ENCODE measurements at places on chromosomes 3 and 15. TPM values are rescaled to one million over a fixed set of nuclear protein-coding genes. Genes with fewer than 3 reads are reported as not detected.

Gene GOLGA8S
- total RNA-seq, result 1.4 TPM

Gene ZMYND10
- total RNA-seq, result 0.68 TPM

Gene DNAH12
- total RNA-seq, result 0.18 TPM

Gene P2RY13
- 2.7 TPM for total RNA-seq

Gene LRRC34
- 1.0 TPM for total RNA-seq

Gene SLC22A14
- total RNA-seq, result 0.49 TPM

Gene PPP2R3A
- 15.6 TPM for total RNA-seq

Gene ACSBG1
- not detected for total RNA-seq

Gene ATP10A
- 55.0 TPM for total RNA-seq

Gene LYZL4
- not detected for total RNA-seq

Gene ACTC1
- total RNA-seq, result 107 TPM

Gene SAXO2
- 1.9 TPM for total RNA-seq

Gene TMCO5A
- not detected for total RNA-seq

Gene ARL6
- 5.9 TPM for total RNA-seq

Gene ACAD9
- total RNA-seq, result 30.7 TPM

Gene PTPRG
- total RNA-seq, result 150 TPM

Gene SLC28A2
- not detected for total RNA-seq

Gene ZNF619
- total RNA-seq, result 7.1 TPM

Gene CTXN2
- total RNA-seq, result not detected

Gene ROPN1
- total RNA-seq, result not detected

Gene ANKRD63
- total RNA-seq, result not detected

Gene CPLX3
- total RNA-seq, result not detected

Gene PIGB
- total RNA-seq, result 18.3 TPM

Gene BNC1
- total RNA-seq, result 0.21 TPM

Gene CALML4
- total RNA-seq, result 4.0 TPM

Gene CFAP161
- total RNA-seq, result 0.84 TPM

Gene SYNPR
- total RNA-seq, result not detected

Gene GHSR
- not detected for total RNA-seq

Gene RYR3
- total RNA-seq, result 15.6 TPM

Gene MOBP
- 0.23 TPM for total RNA-seq

Gene ANKRD34C
- 0.30 TPM for total RNA-seq

Gene CPNE9
- not detected for total RNA-seq

Gene ACKR4
- total RNA-seq, result 18.3 TPM

Gene GRAMD2A
- 1.5 TPM for total RNA-seq

Gene RETNLB
- total RNA-seq, result not detected

Gene GABRB3
- total RNA-seq, result 1.0 TPM

Gene COLQ
- 10.7 TPM for total RNA-seq

Gene DUSP7
- 54.1 TPM for total RNA-seq

Gene ITIH4
- total RNA-seq, result 55.4 TPM

Gene MRPL47
- 19.7 TPM for total RNA-seq

Gene SLC28A1
- total RNA-seq, result 2.0 TPM

Gene GASK1A
- 33.7 TPM for total RNA-seq

Gene ARID3B
- 11.7 TPM for total RNA-seq

Gene XCR1
- total RNA-seq, result 0.63 TPM

Gene RCCD1
- 12.3 TPM for total RNA-seq

Gene GPR176
- total RNA-seq, result 73.6 TPM

Gene DUOX1
- total RNA-seq, result 0.71 TPM

Gene GCSAM
- total RNA-seq, result not detected

Gene RASGRF1
- 0.15 TPM for total RNA-seq

Gene MCF2L2
- total RNA-seq, result 1.0 TPM

Gene ABHD14A
- total RNA-seq, result 4.7 TPM

Gene UPK1B
- total RNA-seq, result not detected

Gene CRABP1
- not detected for total RNA-seq

Gene LDHAL6B
- total RNA-seq, result not detected

Gene LRTM1
- total RNA-seq, result not detected

All from aorta (tissue), 5 donors.